ENCODE measurements at places on chromosomes 1 and 21.

DNA sequence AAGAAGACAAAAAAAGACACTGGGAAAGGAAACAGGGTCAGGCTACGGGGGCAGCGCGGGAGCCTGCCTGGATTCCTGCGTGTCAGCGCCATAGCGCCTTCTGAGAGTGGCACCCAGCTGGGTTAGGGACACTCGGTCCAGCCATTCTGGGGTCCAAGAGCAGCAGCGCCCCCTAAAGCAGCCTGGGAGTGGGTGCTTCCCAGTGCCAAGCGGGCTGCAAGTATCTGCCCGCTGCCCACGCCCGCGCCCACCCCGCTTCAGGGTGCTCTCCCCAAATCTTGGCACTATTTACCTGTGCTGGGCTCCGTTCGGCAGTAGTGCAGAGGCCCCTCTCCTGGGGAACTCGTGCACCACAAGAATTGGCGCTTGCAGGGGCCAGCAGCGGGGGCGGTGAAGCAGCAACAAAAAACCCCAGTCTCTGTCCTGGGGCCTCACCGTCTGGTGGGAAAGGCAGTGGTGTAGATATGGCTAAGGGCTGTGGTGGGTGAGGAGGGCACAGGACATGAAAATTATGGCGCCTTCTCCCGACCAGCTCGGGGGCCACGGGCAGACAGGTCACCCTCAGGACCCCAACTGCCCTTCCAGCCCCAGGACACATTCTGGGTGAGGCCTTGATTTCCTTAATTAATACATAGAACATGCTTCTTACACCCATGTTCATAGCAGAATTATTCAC, 24.1 kb upstream of the LBR start:
- DNase-seq: no peak

GRCh38 chr1:205537386-205538018, 33.0 kb downstream of the CDK18 start:
- DNase-seq: no peak

GRCh38 chr1:155182052-155182550, 8.5 kb downstream of the TRIM46 start:
- no peak for DNase-seq

DNA sequence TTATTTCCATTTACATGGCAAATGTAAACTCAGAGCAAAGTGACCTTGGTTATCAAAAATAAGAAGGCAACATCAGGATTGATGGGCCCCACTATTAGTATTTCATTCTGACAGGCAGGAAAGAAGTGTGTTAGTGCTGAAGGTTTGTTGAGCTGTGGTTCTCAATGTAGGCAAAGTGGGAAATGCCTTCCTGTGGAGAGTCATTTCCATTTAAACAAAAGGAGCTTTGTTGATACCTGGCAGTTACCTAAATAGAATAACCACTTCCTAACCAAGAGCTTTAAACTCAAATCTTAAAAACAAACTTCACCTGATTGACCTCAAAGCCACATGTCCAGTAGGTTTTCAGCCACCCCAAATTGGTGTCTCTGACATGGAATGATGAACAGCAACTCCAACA, 579.9 kb upstream of the BEND5 start:
- DNase-seq: no peak

DNA sequence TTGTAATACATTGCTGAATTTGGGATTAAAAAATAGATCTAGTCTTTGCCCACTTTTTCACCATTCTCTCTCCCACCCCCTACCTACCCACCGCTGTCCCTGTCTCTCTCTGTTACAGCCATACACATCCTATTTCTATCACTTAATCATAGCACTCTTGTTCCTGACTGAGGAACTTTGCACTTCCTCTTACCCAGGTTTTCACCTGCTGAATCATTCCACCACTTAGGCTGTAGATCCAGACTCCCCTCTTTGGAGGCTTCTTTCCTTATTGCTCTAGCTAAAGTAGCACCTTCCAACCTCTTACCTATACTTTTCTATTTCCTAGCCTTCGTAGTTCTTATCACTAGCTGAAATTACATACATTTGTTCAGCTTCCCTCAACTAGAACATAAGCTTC, 59.6 kb downstream of the ATP6V1G3 start:
- no peak for DNase-seq

DNA sequence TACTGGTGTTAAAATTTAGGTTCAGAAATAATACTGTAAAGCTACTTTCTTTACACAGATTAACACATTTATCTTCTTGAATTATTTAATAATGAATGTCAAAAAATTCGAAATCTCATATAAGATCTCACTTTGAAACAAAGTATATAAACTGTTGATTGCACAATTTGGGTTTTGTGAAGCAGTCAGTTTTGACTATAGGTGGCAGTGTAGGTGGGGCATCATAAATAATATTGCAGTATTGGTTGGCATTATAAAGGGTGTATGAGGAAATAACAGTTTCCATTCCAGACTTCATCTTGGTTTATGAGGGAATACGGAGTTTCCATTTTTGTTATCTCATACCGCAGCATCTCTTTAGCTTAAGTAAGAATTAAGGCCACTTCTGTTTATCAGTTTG, 49.9 kb downstream of the SUCO start:
- no peak for DNase-seq

DNA sequence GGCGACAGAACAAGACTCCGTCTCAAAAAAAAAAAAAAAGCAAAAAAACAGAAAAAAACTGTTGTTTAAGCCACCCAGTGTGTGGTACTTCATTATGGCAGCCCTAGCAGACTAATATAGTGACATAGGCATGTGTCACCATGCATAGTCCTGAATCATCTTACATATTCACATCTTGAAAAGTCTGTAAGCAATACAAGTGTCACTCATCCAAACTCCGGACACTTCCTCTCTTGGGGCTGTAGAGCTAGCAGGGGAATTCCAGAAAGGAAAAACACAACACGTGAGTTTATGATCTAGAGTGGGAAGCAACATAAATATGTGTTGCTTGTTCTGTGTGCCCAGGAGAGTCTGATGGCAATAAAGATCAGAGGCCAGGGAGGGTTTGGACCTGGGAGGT, 81.6 kb upstream of the KCNE2 start:
- DNase-seq: no peak

DNA sequence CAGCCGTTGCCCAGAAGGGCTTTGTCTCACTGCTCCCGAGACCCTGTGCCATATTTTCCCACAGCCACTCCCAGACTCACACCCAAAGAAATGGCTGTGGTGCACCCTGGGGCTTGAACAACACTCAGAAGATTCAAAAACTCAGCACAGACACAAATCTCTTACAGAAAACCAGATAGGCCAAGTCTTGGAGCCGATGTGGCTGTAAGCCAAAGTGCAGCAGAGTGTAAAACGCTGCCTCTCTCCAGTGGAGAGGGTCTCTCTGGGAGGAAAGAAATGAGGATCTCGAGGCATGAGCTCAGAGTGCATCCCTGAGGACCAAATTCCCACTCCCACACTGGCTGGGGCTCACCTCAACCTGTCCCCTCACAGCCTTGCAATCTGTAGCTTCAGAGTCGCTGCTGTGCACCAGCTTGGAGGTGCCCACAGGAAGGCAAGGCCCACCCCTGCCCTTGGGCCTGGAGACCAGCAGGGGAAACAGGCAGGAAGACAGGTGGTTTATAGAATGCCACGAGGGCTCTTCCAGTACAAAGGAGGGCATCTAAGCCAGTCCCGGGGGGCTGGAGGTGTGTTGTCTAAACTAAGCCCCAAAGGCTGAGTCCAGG, 171.3 kb upstream of the AJAP1 start:
- no peak for DNase-seq

DNA sequence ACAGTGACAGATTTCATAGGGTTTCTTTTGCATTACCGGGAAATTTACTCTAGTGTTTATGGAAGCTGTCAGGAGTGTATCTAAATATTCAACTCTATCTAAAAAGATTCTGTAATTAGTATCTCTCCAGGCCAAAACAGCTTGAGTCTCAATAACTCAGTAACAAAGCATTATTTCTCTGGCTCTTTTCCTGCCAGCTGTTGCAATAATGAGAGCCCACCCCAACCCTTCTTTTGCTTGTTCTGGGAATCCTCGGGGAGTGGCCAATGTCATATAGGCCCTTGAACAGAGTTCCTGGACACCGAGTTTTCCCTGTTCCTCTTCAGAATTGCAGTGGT, 120.1 kb upstream of the SGIP1 start:
- no peak for DNase-seq

DNA sequence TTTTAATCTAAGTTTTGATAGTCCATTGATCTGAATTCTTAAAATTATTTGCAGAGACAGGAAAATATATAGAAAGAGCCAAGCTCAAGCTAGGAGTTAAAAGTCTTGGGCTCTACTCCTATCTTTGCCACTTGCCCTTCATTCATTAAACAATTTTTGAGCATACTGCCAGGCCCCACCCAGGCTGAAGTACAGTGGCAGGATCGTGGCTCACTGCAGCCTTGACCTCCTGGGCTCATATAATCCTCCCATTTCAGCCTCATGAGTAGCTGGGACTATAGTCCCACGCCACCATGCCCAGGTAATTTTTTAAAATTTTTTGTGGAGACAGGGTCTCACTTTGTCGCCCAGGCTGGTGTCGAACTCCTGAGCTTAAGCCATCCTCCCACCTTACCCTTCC, 8.2 kb downstream of the TRMT13 start:
- DNase-seq: no peak

GRCh38 chr21:19026911-19027310, 623.3 kb upstream of the TMPRSS15 start:
- DNase-seq: no peak

- no peak for DNase-seq
Observed at GRCh38 chr1:156804026-156804425, 12.6 kb downstream of the SH2D2A start.

DNA sequence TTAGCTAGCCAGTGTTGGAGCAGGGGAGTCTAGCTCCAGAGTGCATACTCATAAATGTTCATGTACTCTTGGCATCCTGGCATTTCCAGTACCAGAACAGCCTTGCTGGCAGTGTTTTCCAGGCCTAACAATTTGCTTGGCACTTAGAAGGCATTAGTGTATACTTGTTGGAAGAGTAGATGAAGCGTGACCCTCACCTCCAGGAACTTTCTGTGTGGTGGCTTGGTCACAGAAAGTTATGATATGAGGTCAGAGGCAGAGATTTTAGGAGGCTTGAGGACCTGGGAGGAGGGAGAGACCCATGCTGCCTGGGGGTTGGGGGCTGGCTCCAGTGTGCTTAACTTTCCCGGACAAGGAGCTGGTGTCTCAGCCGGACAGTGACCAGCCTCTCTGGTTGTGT, 52.7 kb upstream of the GCLM start:
- no peak for DNase-seq

- DNase-seq: no peak
Observed at GRCh38 chr1:15965228-15965767, 10.6 kb downstream of the ZBTB17 start.

DNA sequence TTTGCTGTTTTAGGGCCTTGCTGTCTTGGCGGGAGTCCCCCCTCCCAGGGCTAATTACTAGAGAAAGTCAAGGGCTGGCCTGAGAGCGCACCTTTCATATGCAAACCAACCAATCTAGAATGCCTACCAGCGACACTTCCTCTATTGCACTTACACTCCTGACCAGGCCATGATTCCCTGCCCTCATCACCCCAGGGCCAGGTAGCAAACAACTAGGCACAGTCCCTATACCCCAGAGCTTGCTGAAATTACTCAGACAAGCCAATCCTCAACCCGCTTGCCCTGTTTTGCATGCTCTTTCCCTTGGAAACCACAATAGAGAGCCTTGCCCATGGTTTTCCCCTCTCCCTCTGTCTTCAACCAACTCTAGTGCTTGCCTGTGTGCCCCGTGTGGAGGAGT, 70.3 kb downstream of the URB2 start:
- DNase-seq: no peak

GRCh38 chr1:16073490-16074119, at the start of gene FAM131C:
Gene FAM131C, minus strand, starts transcription at chr1:16073651. Its CDS starts 209 bp downstream, at chr1:16073442.
- no peak for DNase-seq

DNA sequence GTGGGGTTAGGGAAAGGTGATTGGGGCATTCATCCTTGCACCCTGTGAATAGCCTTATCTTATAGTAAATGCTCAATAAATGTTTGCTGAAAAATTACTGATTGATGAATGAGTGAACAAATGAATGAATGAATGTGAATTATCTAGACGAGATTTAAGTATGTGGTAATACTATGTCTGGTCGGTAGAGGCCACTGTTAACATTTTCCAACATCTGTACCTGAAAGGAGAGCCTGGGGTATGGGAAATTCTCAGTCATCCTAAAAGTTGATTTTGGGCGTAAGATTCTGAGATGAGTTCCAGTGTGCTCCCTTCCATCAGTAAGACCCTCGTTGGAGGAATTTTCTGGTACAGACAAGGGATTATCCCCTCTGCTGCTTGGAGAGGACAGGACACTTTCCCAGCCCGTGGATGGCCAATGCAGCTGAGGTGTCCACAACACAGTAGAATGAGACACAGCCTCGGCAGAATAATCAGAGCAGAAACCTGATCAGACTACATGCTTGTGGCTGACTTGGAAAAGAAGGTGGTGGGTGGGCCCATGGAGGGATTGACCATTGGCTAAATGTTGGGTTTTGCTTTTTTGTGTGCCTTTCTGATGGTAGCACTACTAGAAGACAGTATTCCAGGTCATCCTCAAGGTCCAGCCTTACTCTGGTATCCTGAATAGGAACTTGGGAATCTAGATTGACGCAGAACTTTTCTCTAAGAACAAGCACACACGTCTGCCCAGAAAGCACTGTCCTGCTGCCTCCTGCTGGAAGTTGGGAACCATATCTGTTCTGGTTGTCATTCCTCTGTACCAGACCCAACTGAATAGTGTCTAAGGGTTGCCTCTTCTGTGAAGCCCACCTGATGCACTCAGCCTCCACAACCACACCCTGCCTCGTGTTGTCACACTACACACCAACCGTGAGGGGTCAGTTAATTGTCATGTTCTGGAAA, 262.0 kb downstream of the TNR start:
- no peak for DNase-seq

DNA sequence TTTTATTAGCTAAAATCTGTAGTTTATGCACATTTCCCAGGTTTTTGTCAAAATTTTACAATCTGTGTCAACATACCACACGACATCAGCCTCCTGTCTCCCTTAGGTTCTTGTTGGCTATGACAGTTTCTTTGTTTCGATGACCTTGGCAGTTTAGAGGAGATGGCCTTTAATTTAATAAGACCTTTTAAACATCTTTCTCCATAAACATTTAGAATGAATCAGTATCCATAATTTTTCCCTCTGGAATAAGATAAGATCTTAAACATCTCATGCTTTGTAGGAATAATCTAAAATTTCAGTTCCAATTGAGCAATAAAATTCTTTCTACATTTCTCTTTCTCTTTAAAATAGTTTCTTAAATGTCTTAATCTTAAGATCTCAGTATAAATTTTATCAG, 28.7 kb upstream of the DYRK1A start:
- DNase-seq: no peak

DNA sequence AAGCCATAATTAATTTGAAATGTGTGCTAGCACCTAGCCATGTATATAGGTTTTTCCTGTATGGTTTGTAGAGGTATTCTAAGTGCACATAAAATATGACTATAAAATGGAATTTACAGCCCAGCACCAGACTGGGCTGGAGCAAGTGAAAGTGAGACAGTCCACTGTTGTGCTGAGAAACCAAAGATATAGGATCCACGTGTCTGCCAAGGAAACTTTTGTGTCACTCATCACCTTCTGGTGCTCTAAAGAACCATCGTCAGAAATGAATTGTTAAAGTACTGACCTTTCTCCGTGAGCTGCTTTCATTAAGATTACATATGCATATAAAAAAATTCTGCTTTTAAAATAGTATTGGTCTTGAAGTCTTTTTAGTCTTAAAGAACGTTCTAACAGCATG, 141.0 kb upstream of the ZC3H11B start:
- DNase-seq: no peak

GRCh38 chr1:228270032-228270431, 62.2 kb downstream of the OBSCN start:
- DNase-seq: no peak

Measured in left renal cortex interstitium (tissue), 4 donors.